ENCODE measurements at places on chromosomes 4 and X.

- DNase-seq, result no peak
Measured at GRCh38 chrX:25754399-25754798, 383.7 kb upstream of the MAGEB18 start.

- no peak for DNase-seq
Measured at GRCh38 chr4:105386012-105386411, 87.8 kb downstream of the PPA2 start.

- DNase-seq, result no peak
Measured at GRCh38 chr4:77713884-77714283, 105.3 kb downstream of the CNOT6L start.

DNA sequence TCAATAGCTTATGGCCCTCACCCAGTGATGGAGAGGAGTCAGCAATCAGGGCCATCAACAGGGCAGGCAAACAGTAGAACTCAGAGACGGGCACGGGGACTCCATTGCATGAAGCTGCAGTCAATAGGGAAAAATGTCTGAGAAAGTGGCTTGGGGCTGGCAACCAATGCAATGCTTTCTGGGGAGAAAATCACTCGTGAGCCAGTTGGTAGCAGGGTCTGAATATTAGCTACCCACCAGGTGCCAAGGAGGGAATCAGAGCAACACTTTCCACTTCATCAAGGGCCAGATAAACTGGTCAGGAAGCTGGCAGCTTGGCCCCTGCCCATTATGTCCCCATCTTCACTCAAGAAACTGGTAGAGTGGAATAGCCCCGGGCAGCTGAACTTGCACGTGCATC, 80.7 kb downstream of the STARD8 start:
- DNase-seq, result no peak

DNA sequence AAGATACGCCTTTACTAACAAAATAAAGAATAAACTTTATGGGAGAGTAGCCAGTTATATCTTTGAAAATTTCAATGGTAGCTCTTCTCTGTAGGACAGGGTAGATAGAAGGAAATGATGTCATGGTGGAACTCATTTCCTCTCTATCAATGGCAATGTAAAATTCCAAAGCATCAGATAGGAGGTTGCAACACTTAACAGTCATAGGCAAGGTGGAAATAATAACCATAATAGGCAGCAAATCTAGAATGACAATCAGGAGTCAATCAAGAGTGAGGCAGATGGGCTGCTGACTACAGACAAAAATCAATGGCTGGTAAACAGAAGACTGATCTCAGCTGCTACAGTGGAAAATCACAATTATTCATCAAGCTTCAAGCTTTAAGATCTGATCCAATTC, 53.9 kb upstream of the TET2 start:
- DNase-seq, result no peak
